Right renal pelvis (tissue), 4 donors: ENCODE measurements at places on chromosomes 13 and 19. TPM values are rescaled to one million over a fixed set of nuclear protein-coding genes. Genes with fewer than 3 reads are reported as not detected.

Gene CD70
- polyA plus RNA-seq: not detected

Gene SIAH3
- 0.65 TPM for polyA plus RNA-seq

Gene ZSCAN4
- not detected for polyA plus RNA-seq

Gene NTF4
- 4.6 TPM for polyA plus RNA-seq

Gene NLRP7
- polyA plus RNA-seq: not detected

Gene CA11
- 24.4 TPM for polyA plus RNA-seq

Gene HIF3A
- polyA plus RNA-seq: 29.8 TPM

Gene CD33
- 1.5 TPM for polyA plus RNA-seq

Gene ZNF547
- 6.9 TPM for polyA plus RNA-seq

Gene RNF113B
- polyA plus RNA-seq: not detected

Gene FAAP24
- polyA plus RNA-seq: 3.4 TPM

Gene GJB6
- polyA plus RNA-seq: 4.6 TPM

Gene ZNF99
- polyA plus RNA-seq: 0.79 TPM

Gene FFAR2
- 0.30 TPM for polyA plus RNA-seq

Gene ZNF154
- polyA plus RNA-seq: 30.9 TPM

Gene SERTAD1
- polyA plus RNA-seq: 8.9 TPM

Gene TNFSF9
- polyA plus RNA-seq: 0.53 TPM

Gene PGPEP1
- 27.6 TPM for polyA plus RNA-seq
